SJCRH30 (cell line): ENCODE measurements at places on chromosomes 7 and 10. TPM values are rescaled to one million over a fixed set of nuclear protein-coding genes. Genes with fewer than 3 reads are reported as not detected.

Gene PDK4
- total RNA-seq, result 1.4 and 1.5 TPM in 2 replicates

Gene SEC31B
- 2.2 and 4.6 TPM in 2 replicates for total RNA-seq

DNA sequence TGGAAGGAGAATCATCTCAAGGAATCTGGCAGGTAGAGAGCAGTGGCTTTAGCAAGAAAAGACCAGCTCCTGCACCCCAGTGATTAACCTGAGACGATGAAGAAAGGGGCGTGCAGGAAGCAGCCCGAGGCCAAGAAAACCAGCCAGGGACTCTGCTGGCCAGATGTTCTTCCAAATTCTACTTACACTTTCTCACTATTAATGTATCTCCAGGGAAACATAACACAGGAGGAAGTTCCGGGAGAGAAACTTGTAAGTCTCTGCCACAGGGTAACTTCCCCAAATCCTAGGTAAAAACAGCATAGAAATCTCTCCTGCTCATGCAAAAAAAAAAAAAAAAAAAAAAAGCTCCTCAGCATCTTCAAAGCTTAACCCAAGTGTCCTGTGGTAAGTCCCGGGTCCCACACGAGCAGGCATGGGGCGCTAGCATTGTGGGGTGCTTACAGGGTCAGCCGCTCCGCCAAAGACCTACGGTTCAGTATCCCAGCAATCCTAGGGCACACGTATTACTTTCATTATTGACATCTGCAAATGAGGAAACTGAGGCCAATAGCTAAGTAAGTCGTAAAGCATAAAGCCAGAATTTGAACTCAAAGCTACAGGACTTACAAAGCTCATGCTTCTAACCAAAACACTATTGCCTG is 97.2 kb upstream of the GNA12 start:
- no peaks in the 10 kb centered on the region for H3K36me3 ChIP-seq
- no peak overlapping the region for H3K4me3 ChIP-seq
- H3K4me1 ChIP-seq, result no peaks in the 10 kb centered on the region
- DNase-seq, result no peak

DNA sequence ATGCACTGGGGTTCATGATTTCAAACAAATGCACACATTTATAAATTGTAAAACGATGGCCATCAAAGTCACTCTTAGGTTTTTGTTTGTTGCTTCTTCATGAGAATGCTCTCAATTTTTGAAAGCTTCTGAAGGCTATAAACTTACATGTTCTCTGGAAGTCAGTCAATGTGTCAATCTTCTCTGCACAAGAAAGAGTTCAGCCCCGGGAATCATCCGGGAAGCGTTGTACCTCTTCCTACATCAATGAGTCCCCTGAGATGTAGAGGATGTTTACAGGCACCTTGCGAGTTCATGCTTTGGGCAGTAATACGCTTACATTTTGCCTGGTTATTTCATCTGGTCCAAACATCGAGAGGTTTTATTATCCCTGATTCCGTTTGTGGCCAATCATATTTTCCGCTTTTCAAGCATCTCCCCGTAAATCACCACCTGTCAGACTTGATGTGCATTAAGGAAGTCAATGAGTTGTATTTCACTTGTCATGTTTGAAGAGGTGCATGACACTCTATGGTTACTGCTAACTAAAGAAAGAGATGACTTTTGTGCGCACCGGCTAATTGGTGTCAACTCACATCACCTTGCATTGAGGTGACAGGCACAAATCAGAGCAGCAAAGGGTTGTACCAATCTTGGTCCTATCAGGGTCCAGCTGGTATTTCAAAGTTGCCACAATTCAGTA is 750.7 kb downstream of the SORCS3 start:
- no peaks in the 10 kb centered on the region; the same call in 1 of the 2 replicates for H3K27me3 ChIP-seq
- H3K27ac ChIP-seq, result no peak overlapping the region
- H3K4me1 ChIP-seq, result no peaks in the 10 kb centered on the region
- no peak overlapping the region for H3K4me3 ChIP-seq
- DNase-seq, result no peak

DNA sequence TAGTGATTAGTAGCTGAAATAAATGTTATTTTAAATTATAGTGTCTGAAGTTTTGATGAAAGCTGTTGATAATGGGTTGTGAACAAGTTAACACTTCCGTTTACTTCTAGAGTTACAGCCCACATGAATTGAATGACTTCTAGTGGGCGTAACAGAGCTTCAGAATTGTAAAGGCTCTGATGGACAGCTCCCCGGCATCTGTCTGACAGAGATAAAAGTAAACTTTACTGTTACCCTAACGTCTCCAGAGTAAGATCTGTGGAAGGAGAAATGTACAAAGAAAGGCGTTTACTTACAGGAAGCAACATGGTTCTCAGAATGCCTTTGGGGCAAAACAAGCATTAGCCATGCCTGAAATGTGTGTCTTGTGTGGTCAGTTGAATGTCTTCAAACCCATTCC is 124.4 kb downstream of the ADARB2 start:
- no peaks in the 10 kb centered on the region for H3K36me3 ChIP-seq
- DNase-seq, result no peak
- H3K4me1 ChIP-seq, result no peaks in the 10 kb centered on the region
- H3K4me3 ChIP-seq, result no peak overlapping the region
- no peak overlapping the region for H3K27ac ChIP-seq
